ENCODE measurements at places on chromosomes 2 and 18.
A peak's percentile ranks its signal among the peaks of the same experiment; 100 is the strongest.

- no peaks in the 10 kb centered on the region for H3K27me3 ChIP-seq
- H3K36me3 ChIP-seq = no peaks in the 10 kb centered on the region
- DNase-seq = no peak
- H3K4me1 ChIP-seq = no peaks in the 10 kb centered on the region
- H3K4me3 ChIP-seq = no peak overlapping the region
- H3K27ac ChIP-seq = no peak overlapping the region
Measured at GRCh38 chr2:1586251-1586922, 157.9 kb downstream of the PXDN start.

DNA sequence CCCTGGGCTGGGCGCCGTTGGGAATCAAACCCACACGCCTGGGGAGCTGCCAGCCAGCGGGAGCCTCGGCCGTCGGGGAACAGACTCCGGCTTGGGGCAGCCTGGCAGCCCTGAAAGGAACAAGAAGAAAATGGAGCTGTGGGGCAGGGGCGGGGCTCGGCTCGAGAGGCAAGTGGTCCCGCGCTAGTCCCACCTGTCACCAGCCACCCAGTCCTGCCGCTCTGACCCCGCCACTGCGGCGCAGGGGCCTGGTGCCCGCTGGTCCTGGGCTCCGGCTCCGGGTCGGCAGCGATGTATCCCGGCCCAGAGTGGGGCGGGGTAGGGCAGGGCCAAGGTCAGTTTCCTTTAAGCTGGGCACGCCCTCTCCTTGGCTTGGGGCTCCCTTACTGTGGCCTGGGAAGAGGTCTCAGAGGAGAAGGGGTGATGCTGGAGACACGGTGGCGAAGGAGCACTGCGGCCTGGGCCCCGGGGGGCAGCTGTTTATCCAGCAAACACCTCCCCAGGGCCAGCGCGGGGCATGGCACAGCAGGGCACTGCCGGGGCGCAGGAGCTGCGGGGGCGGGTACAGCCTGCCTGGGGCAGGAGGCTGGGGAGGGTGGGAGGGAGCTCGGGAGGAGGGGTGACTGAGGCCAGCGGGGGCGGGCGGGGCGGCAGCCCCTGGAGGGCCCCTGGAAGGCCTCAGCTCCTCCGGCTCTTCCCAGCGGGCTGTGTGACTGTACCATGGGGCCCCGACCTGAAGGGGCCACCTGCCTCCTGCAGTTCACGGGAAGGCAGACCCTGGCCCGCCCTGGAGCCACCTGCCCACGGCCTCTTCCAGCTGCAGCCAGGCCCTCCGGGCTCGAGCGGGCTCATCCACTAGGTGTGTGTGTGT, 15.6 kb downstream of the ODC1 start:
- no peak for DNase-seq
- H3K4me3 ChIP-seq = no peak overlapping the region
- no peaks in the 10 kb centered on the region for H3K36me3 ChIP-seq
- H3K27ac ChIP-seq = no peak overlapping the region
- H3K4me1 ChIP-seq = no peaks in the 10 kb centered on the region
- no peaks in the 10 kb centered on the region for H3K27me3 ChIP-seq

DNA sequence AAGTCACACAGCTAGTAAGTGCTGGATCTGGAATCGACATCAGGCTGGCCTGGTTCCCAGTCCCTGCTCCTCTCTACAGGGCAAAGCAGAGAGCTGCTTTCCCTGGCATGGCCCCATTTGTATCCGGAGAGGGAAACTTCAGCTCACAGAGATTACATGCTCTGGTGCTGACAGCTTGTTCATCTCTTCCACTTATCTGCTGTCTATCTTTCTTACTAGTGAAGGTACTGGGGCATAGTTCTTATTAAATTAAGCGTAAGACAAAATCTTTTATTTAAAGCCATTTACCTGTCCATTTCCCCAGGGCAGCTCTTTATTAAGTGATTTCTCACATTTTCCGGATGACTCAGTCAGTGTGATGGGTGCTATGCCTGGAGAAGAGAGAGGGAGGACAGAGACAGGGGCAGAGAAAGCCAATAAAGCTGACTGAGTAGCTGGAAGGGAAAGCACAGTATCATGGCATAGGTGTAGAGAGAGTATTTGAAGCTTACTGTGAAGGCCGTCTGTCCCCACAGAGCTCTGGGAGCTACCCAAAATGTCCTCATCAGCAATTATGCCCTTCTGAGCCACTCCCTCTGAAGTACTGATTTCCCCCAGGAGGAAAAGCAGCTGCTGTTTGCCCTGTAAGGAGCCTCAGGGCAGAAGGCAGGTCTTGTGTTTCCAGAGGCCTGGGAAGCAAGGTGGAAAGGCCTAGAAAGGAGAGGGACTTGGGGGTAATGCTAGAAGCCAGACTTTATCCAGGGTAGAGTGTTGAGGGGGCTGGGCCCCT, 44.1 kb upstream of the EPAS1 start:
- no peak overlapping the region for H3K4me3 ChIP-seq
- no peaks in the 10 kb centered on the region for H3K4me1 ChIP-seq
- no peaks in the 10 kb centered on the region for H3K27me3 ChIP-seq
- peak overlapping the region; percentile 27 for H3K27ac ChIP-seq
- H3K36me3 ChIP-seq = no peaks in the 10 kb centered on the region

GRCh38 chr2:158994920-158995676, 26.7 kb downstream of the TANC1 start:
- H3K27me3 ChIP-seq = no peaks in the 10 kb centered on the region
- H3K36me3 ChIP-seq = no peaks in the 10 kb centered on the region
- peaks cover 6% of the 10 kb centered on the region for H3K4me1 ChIP-seq
- no peak overlapping the region for H3K27ac ChIP-seq
- DNase-seq = no peak
- H3K4me3 ChIP-seq = no peak overlapping the region

GRCh38 chr2:5617796-5618195, 74.4 kb upstream of the SOX11 start:
- H3K36me3 ChIP-seq = no peaks in the 10 kb centered on the region
- no peak for DNase-seq
- H3K27me3 ChIP-seq = no peaks in the 10 kb centered on the region
- H3K4me3 ChIP-seq = no peak overlapping the region

DNA sequence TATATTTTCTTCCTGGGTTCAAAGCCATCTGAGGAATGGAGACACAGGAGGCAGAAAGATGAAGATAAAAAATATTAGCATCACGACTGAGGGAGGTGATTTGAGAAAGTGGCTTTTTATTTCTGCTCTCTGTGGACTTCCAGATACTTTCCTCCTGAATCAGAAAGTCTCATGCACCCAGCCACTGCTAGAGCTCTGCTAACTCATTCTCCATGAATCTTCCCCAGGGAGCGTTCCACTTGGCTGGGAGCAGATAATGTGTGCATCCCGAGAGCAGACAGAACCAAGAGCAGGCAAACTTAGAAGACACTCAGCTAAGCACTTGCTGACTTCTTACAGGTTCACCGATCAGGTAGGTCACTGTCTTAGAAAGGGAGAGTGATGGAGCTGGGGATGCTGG, 264.1 kb upstream of the THUMPD2 start:
- H3K4me1 ChIP-seq = no peaks in the 10 kb centered on the region
- DNase-seq = no peak
- no peak overlapping the region for H3K27ac ChIP-seq
- H3K4me3 ChIP-seq = no peak overlapping the region

Data from uterus (tissue), 4 donors.